Activated CD8-positive, alpha-beta memory T cell treated with anti-CD3 and anti-CD28 coated beads, Interleukin-2, amount 50 U/mL, for 48 hours (primary cell): ENCODE measurements at places on chromosomes 12 and 14.

GRCh38 chr14:97164021-97164420, 366.8 kb downstream of the VRK1 start:
- DNase-seq: no peak

GRCh38 chr12:7787574-7788293, 1.5 kb upstream of the NANOG start:
- DNase-seq: no peak

- DNase-seq: no peak
These were observed 473.5 kb downstream of the PRKD1 start for GRCh38 chr14:29454026-29454693.

DNA sequence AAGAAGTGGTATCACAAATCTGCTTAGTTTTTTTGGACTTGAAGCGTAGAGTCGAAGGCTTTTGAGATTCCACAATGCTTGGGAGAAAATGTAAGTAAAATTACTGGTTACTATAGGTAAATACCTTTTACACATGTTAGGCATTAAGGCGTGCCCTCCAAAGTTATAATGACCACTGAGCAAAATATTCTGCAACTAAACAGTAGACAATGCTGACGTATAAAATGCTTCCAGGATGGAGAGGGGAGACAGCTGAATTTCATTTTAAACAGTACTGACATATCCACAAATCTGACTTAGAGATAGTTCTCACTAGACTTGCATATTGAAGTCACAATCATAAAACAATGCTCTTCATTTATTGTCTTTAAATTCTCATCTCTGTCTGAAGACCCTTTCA, 144.5 kb upstream of the DCN start:
- DNase-seq: no peak

DNA sequence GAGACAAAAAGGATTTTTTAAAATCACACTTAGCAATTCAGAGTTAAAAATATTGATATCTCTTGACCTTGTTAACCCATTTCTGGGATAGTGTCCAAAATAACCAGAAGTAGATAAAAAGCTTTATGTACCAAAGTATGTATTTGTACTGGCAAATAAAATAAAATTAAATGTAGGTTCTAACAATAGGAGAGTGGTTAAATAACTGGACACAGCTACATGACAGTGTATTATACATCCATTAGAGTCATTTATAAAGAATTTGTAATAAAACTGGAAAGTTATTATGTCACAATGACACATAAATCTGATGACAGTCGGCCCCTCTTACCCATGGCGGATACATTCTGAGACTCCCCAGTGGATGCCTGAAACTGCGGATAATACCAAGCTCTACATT, 34.0 kb downstream of the BMAL2 start:
- no peak for DNase-seq

GRCh38 chr14:31059152-31059924, 33.2 kb upstream of the STRN3 start:
- DNase-seq: no peak

GRCh38 chr14:104563191-104563741, 16.3 kb upstream of the C14orf180 start:
- DNase-seq: no peak

DNA sequence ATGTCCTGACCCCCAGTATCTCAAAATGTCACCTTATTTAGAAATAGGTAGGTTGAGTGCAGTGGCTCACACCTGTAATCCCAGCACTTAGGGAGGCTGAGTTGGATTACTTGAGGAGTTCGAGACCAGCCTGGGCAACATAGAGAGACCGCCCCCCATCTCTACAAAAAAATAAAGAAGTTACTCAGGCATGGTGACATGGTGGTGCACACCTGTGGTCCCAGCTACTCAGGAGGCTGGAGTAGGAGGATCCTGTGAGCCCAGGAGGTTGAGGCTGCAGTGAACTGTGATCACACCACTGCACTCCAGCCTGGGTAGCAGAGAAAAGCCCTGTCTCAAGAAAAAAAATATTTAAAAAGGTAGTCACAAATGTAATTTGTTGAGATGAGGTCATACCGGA, 27.9 kb upstream of the RBM19 start:
- no peak for DNase-seq

DNA sequence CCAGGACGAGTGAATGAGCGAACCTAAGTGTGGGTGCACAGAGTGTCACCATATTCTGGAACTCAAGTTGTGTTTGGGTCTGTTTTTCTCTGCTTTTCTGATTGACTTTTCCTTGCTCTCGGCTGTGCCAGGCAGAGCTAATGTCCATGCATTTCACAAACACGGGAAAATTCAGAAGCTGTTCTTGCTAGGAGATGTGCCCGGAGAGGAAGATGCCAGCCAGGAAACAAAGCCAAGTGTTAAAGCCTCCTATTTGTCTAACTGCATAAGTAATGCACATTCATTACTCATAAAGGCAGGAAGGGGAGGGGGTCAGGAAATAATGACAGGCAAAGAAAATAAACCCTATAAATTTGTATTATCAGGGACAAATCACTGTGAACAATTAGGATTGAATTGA, 250.4 kb upstream of the SFSWAP start:
- peak; percentile 2 for DNase-seq

DNA sequence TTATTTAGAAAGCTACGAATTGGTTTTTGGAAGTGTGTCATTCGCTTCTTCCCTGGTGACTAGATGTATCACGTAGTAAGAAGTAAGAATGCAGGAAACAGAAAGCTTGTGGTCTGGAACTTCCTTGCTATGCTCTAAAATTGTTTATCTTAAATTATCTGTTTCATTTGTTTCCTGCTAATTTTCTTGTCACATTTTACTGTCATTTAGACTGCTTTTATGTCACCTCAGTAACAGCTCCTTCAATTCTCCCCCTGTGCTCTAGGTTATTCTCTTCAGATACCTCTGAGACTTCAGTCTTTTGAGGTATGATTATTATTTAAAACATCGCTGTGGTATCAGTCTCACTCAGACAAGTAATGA, 699 bp upstream of the CD69 start:
- DNase-seq: no peak

GRCh38 chr14:102525219-102525928, 15.8 kb upstream of the ANKRD9 start:
- no peak for DNase-seq
